Cerebellum (tissue), 4 donors: ENCODE measurements at places on chromosomes 1 and 21. TPM values are rescaled to one million over a fixed set of nuclear protein-coding genes. Genes with fewer than 3 reads are reported as not detected.

- DNase-seq = no peak
These were observed 4.7 kb downstream of the SNAPIN start for GRCh38 chr1:153663211-153663610.

CNR2 gene
- not detected for total RNA-seq

COL6A2 gene
- total RNA-seq = 60.3 TPM

- no peak for DNase-seq
These were observed 95.5 kb upstream of the SGIP1 start for GRCh38 chr1:66438501-66438900.

- DNase-seq = no peak
These were observed 7.4 kb downstream of the LDLRAP1 start for GRCh38 chr1:25550683-25551310.
